ENCODE measurements at places on chromosomes 3 and 15.

DNA sequence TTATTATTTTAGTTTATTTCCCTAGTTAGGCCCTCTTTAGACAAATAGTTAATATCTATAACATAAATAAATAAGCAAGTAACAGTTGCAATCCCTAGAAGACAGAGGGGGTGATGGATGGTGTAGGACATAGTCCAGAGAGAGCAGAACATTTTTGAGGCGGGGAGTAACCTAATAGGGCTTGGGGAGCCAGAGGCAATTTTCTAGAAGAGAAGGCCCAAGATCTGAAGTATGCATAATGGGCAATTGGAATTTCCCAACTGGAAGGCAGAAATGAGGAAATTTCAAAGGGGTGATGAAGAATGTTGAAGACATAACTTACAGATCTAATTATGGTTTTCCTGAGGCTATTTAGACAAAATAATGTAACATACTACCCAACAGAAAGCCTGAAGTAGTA is 525.7 kb downstream of the TUSC7 start:
- DNase-seq, result no peak

GRCh38 chr3:7195934-7196333 is 335.0 kb downstream of the GRM7 start:
- no peak for DNase-seq

GRCh38 chr15:78691851-78692421 is 50.9 kb upstream of the CHRNB4 start:
- DNase-seq, result no peak

DNA sequence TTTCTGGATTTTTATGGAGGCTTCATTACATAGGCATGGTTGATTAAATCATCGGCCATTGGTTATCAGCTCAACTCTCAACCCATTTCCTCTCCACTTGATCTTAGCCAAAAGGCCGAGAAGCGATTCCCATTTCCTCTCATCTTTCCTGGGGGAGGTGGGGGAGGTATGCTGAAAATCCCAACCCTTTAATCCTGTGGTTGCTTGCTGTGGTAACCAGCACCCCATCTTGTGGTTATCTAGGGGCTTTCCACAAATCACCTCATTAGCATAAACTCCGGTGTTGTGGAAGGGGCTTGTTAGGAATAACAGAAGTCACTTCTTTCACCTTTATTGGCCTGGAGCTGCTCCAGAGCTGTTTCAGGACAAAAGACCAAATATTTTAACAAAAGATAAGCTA is 20.9 kb downstream of the PDE8A start:
- DNase-seq, result no peak

DNA sequence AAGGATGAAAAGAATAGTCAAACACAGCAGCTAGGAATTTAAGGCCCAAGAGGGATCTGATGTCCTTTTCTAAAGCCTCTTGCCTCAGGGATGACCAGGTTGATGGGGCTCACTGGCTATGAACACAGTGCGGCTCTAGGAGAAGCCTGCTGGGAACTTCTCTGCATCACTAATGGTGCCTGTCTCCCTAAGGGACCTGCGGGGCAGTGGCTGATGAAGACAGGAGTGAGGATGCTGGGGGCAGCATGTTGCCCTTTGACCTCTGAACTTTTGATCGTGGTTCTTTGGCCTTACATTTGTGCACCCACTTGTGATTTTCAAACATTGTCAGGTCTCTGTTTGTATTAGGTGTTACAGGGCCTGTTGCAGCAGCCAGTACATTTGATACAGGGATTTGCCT is 64.9 kb upstream of the KLHL25 start:
- DNase-seq, result no peak

DNA sequence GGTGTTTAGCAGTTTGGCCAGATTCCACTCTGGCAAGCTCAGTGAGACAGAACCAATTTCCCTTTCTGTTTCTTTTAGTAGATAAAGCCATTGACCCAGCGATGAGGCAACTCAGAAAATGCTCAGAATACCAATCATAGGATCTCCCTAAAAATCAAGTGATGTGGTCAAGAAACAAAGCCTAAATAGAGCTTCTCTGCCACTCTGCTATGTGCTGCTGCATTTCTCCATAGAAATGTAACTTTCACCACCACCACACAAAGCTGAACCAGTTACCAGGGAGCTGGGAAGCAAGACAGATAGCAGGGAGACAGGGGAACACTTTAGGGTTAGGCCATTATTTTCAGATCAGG is 109.8 kb downstream of the RPL22L1 start:
- DNase-seq, result no peak

GRCh38 chr3:119632216-119632615 is 28.2 kb downstream of the POPDC2 start:
- no peak for DNase-seq

DNA sequence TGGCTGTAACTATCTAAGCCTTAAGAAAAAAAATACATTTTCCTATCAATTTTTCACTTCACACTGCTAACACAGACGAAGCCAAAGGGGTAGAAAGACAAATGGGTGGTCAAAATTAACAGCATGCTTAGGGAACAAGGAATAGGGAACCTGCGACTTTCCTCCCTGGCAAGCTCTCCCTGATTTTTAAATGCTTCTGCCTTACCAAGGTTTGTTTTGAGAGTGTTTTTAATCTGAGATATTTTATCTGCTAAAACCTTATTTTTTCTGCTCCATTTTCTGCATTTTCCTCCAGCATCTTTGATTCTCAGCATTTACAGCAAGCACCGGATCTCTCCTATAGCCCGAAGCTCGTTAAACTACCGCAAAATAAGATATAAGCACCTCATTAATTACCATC is 214.4 kb downstream of the RORA start:
- no peak for DNase-seq

- no peak for DNase-seq
Measured at GRCh38 chr3:155428563-155428962, 135.1 kb upstream of the STRIT1 start.

DNA sequence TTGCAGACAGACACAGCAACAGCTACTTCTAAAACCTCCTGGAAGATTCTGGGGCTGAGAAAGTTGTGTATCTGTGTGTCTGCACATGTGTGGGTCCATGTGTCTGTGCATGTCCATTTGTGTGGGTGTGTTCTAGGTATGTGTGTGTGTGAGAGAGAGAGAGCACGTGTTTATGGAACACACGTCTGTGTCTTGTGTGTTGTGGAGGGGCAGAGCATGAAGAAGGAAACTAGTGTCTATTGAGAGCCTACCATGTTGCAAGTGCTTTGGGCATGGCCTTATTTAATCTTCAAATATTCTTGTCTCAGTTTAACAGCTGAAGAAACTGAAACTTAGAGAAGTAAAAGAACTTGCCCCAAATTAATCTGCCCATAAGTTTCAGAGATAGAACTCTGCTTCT is 327.5 kb downstream of the UACA start:
- no peak for DNase-seq

GRCh38 chr3:128218548-128219257 is 65.4 kb downstream of the EEFSEC start:
- no peak for DNase-seq

GRCh38 chr15:88365124-88365523 is 102.1 kb downstream of the MRPL46 start:
- no peak for DNase-seq

DNA sequence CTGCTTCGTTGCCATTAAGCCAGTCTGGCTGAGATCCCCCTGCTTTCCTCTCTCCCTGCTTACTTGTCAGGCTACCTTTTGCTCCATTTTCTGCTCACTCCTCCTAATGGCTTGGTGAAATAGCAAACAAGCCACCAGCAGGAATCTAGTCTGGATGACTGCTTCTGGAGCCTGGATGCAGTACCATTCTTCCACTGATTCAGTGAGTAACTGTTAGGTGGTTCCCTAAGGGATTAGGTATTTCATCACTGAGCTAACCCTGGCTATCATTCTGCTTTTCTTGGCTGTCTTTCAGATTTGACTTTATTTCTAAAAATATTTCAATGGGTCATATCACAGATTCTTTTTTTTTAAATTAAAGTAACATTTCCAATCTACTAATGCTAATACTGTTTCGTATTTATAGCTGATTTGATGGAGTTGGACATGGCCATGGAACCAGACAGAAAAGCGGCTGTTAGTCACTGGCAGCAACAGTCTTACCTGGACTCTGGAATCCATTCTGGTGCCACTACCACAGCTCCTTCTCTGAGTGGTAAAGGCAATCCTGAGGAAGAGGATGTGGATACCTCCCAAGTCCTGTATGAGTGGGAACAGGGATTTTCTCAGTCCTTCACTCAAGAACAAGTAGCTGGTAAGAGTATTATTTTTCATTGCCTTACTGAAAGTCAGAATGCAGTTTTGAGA is 25.0 kb downstream of the CTNNB1 start:
- DNase-seq, result no peak

DNA sequence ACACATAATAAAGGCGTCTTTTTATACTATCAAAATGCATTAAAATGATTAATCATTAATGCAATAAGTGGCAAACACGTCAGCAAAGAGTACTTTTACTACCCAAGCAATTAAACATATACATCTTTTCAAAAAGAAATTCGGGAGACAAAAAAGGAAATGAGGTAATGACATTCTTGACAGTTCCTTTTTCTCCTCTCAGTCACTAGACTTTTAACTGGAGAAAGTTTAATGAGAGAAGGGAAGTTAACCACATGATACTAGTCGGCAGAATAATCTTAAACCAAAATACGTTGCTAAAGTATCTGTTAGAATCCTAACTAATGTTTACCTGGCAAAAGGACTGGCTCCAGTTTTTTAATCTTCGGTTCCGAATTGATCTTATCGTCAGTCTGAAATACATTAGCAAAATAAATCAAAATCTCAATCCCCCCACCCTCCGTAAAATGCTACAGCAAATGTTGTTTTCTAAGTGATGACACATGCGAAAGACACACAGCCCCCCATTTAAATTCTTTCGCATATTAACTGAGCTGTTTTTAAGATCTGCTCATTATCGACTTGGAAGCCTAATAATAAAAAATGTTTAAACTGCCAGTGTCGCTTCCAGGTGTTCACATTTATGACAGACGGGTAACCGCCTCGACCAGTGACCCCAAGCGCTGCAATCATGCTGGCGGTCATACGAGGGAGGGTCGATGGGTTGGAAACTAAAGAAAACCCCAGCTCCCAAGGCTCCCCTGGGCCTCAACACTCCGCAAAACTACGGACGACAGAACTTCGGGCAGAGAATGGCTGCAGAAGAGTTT is 778 bp downstream of the MTMR10 start:
- DNase-seq, result no peak

GRCh38 chr3:132284781-132285619 is 32.2 kb upstream of the ACP3 start:
- no peak for DNase-seq

DNA sequence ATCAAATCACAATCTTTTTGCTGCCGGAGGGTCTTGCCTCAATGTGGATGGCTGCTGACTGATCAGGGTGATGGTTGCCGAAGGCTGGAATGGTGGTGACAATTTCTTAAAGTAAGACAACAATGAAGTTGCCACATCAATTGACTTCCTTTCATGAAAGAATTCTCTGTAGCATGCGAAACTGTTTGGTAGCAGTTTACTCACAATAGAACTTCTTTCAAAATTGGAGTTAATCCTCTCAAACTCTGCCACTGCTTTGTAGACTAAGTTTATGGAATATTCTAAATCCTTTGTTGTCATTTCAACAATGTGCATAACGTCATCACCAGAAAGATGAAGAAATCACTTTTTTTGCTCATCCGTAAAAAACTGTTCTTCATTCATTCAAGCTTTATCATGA is 65.8 kb downstream of the B3GNT5 start:
- DNase-seq, result no peak

DNA sequence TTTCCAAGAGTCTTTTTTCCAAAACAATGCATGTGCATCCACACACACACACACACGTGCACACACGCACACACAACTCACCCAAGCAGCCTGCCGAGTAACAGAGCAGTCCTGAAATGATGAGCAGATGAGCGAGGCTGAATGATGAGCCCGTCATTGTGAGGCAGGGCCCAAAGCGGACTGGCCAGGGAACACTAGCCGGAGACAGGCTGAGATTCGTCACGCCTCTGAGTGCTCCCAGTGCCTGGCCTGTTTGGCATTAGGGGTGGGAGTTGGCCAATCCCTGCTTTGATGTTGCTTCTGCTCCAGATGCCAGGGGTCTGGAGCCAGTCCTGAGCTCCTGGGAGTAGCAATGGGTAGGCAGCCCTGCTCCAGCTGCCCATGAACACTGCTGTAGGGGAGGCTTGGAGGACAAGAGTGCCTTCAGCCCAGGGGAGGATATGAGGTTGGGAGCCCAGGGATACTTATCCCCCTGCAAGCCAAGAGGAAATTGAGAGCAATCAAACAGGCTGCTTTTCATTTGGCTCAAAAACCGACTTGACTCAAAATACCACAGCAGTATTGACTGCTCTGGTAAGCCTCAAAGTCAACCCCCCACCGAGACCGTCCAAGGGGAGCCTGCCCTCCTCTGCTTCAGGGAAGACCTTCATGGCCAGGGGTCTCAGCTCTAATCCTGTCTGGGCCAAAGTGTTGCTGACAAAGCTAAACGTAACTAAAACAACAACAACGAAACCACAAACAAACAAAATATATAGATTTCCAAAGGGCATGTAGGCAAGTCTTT is 22.9 kb downstream of the COLQ start:
- DNase-seq, result peak; percentile 27

DNA sequence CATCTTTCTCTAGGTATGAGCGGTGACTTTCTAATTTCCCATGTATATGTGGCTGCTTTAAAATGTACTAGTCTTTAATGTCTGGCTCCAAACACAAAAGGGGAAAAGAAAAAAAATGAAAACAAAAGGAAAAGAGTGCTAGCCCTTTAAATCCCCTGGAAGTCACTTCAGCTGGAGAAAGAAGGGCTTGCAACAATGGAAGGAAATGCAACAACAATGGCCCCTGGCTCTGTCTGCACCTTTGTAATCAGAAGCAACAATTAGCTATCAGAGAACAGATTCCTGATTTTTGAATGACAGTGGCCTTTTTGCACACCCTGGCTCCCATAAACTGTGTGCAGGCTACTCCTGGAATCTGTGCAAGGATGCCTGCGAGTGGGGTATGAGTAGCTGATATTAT is 591.2 kb downstream of the FHIT start:
- no peak for DNase-seq

DNA sequence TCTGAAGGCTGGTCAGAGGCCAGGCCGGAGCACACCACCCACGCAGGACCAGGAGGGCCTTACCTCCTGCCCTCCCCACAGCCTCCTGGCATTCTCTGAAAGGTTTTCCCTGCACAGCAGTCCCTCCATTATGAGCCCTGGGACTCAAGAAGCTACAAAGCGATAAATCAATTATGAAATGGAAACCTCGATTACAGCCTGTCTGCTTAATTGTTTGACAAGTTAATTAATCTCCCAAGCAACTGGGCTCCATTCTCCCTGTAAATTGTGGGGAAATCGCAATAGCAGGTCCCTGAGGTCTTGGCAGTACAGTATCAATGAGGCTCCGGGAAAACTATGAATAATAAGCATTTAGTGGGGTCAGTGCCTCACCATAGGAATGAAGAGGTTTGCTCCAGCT is 683.5 kb downstream of the NTRK3 start:
- DNase-seq, result no peak

- DNase-seq, result no peak
Measured at GRCh38 chr3:128478576-128479506, 12.2 kb upstream of the DNAJB8 start.

DNA sequence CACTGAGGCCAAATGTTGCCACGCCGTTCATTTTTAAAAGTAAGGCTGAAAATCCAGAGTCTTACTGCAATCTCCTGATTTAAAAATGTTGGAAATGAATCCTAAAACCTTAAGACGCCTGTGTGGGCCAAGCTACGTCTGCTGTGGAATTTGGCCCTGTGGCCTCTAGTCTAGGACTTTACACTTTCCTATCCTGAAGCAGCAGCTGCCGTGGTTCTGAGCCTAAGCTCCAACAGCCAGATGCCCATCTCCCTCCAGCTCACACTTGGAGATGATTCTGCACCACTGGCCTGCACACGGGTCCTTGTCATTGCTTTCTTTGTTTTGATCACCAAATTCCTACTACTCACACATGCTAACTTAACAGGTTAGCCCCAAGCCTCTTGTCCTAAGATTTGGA is 286.4 kb upstream of the LYSMD4 start:
- no peak for DNase-seq
